GOT3 (cell line): ENCODE measurements at places on chromosomes 7 and 10.

GRCh38 chr7:83925860-83926259 is 268.7 kb downstream of the SEMA3A start:
- DNase-seq: no peak

DNA sequence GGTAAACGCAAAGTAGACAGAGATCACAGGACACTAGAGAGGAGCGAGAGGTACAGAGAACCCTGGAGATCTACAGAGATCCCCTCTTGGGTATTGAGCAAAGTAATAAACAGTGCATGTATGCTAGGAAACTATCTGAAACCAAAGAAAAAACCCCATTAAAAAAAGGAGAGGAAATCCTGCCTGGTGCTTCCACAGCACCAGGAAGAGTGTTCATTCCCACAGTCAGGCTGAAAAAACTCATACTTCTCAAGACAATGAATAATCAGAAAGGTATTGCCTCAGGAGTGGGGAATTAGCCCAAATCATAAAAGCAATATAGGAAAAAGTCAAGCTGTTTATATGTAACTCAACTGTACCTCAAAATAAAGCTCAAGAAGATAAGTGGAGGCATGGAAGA is 59.1 kb downstream of the ANKRD26 start:
- DNase-seq: no peak

DNA sequence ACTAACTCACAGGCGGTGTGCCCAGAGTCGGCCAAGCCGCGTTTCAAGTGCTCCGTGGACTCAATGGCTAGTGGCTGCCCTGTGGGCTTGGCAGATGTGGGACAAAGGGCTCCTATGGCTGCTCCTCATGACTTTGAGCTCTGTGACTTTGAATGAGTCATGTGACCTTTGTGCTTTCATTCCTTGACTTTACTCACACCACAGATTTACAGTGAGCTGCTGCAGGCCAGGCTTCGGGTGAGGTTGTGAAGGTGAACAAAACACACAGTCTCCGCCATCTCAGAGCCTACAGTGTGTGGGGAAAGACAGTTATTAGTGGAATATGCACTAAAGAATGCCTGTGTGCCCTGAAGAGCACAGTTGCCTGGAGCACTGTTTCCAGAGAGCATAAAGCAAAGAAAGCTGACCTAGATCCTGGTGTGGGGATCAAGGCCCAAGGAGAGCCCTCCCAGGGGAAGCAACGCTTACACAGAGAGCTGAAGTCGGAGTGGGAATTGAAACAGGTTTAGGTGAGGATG is 29.7 kb upstream of the PLEKHA1 start:
- DNase-seq: no peak

DNA sequence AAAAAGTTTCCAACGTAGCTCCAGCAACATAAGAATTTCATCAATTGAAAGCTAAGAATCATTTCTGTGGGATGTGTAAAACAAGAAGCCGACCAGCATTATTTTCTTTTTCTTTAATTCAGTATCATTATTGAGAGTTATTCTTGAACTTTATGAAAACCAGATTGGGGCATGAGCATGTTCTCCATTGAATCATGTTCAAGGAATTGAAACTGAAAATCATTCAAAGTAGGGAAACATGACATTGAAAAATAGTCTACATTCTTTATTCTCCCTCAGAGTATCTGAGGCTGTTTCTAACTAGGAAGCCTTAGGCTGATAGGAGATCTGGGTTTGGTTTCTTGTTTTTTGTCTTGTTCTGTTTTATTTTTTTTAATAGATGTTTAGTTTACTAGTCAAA is 253.7 kb downstream of the DYNC1I1 start:
- no peak for DNase-seq

DNA sequence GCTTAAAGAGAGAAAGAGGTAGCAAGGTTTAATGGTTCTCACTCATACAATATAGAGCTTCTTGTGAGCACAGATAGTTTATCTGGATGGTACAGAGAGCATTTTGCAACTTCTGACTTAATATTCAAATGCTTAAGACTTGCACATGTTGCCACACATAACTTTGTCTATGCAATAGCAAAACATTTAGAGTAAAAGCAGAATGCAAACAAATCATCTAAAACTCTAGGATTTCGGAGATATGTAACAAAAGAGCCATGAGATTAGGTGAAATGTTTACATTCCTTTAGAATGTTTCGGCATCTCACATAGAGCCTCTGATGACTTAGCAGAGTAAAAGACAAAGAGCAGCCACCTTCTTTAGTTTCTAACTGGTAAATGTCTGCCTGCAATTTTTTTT is 717.1 kb upstream of the LRRN3 start:
- no peak for DNase-seq

DNA sequence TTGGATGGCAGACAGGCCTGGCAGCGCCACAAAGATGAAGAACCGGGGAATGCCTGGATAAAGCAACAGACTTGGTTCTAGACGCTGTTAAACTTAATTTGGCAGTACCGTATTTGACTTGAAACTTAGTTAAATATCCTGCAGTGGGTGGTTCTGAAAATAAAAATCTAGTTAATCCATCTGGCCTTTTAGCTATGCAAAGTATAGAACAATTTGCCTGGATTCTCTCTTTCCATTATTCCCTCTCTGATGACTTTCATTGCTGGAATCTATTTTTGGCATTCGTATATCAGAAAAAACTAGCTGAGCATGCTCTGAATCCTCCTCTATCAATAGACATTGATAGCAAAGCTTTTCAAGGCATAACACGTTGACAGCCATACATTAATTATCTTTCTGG is 203.6 kb downstream of the MACC1 start:
- no peak for DNase-seq

GRCh38 chr7:101916876-101917275 is 99.5 kb downstream of the CUX1 start:
- no peak for DNase-seq

GRCh38 chr7:36535866-36536664 is 146.4 kb downstream of the ANLN start:
- DNase-seq: no peak

DNA sequence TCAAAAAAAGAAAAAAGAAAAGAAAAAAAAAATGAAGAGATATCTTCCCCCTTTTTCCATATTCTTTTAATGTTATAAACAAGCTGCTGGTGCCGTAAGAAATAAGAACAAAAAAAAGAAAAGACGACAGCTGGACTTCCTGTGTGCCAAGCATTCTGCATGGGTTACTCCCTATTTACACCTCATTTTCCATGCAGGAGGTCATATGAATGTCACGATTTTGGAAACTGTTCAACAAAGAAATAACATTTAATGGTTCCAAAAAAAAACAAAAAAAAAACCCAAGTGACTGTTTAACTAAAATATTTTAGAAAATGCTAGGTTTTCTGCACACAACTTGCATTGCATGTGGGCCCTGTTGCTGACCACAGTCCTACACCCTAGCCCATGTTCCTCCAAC is 159.3 kb downstream of the TNS3 start:
- no peak for DNase-seq

DNA sequence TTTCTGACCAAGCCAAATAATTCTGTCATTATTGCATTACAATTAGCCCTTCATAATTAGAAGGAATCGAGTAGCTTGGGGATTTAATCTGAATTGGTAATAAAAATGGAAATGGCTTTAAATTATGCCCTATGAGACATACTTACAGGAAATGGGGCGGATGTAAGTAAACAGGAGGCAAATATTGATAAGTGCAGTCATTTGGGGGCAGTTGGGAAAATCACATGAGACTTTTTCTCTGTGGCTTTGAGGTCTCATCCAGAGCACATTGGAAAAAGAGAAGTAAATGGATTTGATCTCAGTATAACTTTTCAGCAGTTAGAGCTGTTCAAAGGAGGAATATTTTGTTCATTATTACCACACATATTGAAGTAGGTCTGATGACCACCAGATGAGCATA is 307.8 kb upstream of the POM121L12 start:
- no peak for DNase-seq

GRCh38 chr7:127828843-127829500 is 177.0 kb downstream of the SND1 start:
- DNase-seq: no peak

DNA sequence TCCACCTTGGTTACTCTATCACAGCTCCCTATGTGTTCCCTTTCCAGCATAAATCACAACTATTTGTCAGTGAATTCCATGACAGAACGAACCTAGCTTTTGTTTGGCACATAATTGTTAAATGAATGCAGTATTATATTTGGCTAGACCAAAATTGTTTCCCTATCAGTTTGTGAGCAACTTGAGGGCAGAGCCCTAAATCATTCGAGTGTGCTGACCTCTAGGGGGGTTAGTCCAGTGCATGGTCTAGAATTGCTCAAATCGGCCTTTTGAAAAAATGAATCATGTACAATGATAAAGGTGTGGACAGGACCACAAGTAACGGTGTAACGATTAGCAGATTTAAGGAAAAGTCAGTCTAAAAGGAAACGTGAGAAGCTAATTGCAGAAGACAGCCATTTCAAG is 475 bp upstream of the NRBF2 start:
- no peak for DNase-seq

DNA sequence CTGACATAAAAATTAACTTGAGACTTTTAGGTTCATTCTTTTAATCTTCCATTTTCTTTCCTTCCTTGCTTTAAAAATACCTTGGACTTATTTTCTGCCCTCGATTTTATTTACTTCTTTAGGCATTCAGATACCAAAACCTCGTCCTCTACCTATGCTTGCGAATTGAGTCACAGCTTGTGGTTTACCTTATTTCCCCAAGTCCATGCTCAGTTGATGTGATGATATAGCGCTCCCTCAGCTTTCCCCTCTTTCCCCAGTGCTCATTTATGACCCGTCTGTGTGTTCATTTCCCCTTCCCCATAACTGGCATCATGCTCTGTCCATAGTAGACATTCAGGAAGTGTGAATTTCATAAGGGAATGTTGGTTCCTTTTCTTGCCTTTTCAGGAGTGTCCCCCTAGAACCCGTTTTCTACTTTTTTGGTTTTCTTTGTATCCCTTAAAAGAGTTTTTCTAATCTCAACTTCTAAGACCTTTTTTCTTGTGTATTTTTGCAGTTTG is 19.1 kb upstream of the PRKRIP1 start:
- DNase-seq: no peak

DNA sequence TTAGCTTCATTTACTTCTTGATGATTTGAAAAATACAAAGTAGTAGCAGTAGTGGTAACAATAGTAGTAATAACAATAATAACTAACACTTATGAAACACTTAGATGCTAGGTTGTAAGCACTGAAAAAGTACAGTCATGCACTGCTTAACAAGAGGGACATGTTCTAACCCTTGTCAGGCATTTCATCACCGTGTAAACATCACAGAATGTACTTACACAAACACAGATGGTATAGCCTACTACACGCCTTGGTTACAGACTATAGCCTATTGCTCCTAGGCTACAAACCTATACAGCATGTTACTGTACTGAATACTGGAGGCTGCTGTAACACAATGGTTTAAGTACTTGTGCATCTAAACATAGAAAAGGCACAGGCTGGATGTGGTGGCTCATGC is 60.6 kb downstream of the PUS7 start:
- no peak for DNase-seq

- DNase-seq: no peak
Measured at GRCh38 chr10:78620985-78621799, 447.6 kb upstream of the ZMIZ1 start.

DNA sequence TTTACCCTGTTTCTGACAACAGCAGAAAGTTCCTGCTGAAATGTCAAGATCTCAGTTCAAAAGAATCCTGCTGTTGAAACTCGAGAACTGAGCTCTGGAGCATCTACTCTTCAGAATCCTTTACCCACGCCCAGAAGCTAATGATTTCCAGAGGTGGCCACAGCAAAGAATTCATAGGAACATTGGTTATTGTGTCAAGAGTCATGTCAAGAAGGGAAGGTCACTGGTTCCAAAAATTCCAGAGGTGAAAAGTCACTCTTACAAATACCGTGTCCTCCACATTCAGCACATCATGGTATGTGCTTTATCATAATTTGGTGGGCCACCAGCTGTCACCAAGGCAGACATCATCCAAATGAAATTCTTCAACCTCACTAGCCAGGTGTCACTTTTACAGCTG is 394.4 kb upstream of the NPVF start:
- DNase-seq: no peak

DNA sequence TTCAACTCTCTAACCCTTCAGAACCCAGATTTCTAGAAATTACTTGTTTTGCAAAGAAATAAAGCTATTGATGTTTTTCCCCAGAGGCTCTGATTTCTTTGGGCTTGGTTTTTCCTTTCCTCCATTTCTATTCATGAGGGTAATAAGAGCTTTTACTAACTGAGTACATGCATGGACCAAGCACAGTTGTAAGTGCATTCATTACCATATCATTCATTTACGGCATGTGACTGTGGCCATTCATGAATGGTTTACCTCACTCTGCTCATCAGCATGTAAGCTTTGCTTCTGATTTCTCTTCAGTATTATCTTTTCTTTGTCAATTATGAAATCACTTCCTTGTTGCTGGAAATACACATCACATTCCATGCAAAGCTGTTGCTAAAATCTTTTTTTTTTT is 42.4 kb downstream of the LAMB4 start:
- no peak for DNase-seq

DNA sequence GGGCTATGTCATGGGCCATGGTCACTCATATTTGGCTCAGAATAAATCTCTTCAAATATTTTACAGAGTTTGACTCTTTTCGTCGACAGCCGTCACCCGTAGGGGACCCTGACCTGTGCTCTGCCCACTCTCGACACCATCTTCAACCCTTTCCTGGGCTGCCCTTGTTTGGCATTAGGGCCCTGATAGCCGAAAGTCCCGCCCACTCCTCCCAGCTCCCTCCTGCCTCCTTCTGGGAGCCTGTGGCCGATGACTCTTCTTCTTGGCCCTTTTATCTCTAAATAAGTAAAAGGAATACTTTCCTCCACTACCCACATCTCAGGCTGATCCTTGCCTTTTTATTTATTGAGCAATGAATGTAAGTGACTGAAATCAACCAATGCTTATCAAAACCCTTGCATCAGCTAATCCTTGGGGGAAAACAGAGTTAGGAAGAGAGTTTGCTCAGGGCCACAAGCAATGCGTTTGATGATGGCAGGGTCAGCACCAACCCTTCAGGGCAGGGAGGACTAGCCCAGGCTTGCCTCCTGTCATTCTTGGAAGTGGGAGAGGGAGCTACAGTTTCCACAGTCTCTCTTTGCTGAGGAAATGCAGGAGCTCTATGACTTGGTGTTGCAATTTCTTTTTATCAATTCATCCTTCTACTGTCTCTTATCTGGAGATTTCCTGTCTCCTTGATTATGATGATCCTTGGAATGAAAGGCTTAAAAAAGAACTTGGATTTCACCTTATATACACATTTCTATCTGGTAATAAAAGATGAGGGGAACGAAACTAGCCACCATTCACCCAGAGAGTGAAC is 218.2 kb upstream of the PODXL start:
- no peak for DNase-seq

DNA sequence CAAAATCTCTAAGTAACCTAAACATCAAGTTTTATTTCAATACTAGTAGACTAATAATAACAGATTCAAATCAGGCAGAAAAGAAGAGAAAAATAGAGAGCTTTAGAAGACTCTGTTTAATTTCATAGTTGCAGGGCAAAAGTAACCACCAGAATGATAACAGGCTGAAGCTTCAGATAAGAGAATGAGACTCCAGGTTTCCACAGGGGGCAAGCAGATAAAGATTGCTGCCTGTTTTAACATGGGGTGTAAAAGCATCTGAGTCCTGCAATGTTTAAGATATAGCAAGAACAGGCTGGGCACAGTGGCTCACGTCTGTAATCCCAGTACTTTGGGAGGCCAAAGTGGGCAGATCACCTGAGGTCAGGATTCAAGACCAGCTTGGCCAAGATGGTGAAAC is 11.0 kb downstream of the CROT start:
- no peak for DNase-seq

- DNase-seq: no peak
Measured at GRCh38 chr10:29588629-29589421, 45.9 kb downstream of the SVIL start.
